Skin of body (tissue), 3 donors: ENCODE measurements at places on chromosomes 2 and 18. TPM values are rescaled to one million over a fixed set of nuclear protein-coding genes. Genes with fewer than 3 reads are reported as not detected.

DNA sequence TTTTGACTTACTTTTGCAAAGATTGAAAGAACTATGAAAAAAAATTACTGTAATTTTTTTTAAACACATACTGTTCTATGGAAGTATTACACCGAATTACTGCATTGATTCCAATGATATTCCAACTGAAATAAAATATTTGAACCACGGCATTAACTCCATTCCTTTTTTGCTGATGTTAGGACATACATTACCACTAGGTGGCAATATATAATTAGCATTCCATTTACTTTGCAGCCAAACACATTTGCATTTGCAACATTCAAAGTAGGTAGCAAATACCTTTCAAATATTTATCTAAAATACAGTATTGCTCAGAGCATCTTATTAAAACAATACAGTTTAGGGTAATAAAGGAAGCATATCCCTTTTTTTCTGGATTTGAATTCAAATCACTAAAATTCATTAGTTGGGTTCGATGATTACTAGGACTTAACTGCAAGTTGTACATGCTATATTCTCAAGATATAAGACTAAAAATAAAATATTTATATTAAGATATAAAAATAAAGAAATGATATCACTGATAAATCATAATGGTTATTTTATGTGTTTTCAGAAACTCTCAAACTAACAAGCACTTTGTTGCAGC lies 31.3 kb downstream of the LANCL1 start:
- peak; percentile 15 for DNase-seq

DNA sequence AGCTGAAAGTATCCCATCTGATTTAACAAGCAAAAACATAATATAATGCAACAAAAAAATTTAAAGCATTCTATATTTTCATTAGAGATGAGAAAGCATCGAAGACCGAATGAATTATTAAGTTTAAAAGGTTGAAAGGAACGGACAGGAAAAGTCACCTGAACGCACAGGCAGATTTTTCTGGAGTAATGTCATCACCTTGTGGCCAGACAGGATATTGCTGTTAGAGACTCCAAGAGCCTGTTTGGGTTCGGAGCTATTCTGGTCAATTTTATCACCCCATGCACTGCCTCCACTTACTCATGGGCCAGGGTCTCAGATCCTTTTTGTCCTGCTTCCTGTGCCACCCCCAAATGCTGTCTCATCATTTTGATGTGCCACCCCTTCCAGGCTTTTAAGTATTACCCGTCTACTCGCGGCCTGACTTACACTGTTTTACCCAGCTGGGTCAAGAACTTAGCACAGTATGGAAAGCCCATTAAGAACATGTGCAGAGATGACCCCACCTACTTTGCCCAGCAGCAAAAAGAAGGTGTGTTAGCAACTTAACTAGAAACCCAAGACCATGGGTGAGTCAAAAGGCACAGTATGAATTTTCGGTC lies 27.3 kb downstream of the GKN2 start:
- DNase-seq, result peak; percentile 11

GRCh38 chr2:213991453-213992108 lies 419.3 kb upstream of the VWC2L start:
- DNase-seq, result no peak

DNA sequence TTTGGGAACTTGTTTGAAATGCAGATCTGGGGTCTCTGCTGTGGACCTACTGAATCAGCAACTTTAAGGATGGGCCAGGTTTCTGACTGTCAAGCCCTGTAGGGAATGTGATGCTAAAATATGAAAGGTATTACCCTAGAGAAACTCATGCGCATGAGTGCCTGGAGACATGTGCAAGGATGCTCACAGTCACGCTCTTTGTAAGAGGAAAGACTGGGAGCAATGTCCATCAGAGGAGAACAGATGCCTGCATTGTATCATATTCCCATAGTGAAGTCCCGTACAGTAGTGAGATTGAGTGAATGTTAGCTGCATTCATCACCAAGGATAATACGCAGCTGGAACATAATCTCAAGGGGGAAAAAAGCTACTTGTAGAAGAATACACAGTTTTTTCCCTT lies 14.1 kb downstream of the ZNF407 start:
- no peak for DNase-seq

GRCh38 chr2:191933307-191934105 lies 86.6 kb upstream of the CAVIN2 start:
- DNase-seq, result no peak

- DNase-seq, result peak; percentile 24
Observed at GRCh38 chr2:220076734-220077133, 449.3 kb downstream of the SLC4A3 start.

DNA sequence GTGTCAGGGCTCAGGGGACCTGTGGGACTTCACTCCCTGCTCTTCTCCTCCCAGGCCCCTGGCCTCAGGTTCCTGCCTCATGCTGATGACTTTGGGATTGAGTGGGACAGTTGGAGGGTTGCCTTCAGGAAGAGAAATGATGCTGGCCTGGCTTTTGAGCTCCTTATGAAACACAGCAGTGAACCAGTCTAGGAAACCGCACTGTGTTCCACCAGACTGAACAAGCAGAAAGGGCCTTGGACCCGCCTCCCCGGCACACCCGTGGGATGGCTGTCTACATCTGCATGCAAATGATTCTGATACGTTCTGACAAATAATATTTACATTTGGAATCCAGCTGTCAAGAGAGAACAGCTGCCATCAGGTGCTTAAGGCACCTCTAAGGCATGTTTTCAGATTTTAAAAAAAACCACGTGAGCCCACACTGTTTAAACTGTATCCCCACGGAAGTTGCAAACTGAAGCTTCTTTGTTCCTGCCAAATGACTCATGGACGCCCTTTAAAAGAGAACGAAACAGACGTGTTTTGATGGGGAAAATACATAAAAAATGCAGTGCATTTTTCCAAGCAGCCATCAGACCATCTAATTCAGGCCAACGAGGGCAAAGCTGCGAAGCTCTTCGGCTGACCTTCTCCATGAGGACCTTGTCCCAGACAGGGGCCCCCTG lies 27.6 kb upstream of the ASAP2 start:
- DNase-seq, result peak; percentile 75

DNA sequence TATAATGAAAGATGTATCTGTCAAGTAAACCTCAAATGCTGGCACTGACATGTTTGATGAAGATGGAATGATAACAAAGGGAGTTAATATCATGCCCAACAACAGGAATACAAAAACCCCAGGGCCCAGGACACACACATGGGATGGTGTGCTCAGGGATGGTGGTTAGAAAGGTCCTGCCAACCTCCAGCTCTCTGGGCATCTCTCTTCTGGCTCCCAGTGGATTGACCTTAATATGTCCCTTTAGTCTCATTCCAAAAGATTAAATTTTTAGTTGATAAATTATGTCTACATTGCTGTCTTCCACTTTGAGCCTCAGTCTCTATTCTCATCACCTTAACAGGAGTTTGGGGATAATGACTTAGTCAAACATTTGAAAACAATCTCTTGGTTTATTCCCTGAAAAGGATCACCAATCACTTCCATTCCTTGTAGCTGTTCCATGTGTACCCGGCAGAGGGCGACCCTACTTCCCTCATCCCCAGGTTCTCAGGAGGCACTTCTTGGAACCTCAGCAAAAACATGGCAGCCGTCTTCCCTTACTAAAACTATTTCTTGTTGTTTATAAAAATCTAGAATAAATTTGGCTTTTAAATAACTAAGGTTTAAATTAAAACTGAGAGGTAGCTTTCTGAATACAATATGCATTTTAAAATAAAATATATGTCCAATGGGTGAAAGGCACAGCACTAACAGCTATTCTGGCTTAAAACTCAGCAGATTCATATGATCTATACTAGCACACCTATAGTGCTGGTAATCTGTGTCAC lies 29.6 kb downstream of the MCEE start:
- DNase-seq, result no peak

- DNase-seq, result no peak
Observed at GRCh38 chr2:157024129-157024528, 233.4 kb upstream of the GALNT5 start.

GRCh38 chr18:46567196-46567595 lies 89.8 kb downstream of the LOXHD1 start:
- DNase-seq, result no peak

DNA sequence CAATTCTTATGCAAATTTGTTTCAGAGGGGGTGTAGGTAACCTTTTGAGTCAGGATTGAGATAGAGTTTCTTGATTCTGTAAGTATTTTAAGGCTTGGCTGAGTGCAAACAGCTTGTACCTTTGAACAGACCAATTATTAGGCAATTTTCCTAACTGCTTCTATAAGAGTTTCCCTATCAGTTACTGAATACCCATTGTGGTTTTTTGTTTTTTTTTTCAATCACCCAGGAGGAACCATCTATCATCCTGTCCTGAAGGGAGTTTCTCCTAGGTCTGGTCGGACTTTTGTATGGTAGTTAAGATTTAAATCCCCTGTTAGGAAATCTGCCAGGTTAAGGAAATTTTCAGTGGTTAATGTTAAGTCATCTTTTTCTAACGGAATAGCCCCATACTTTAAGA lies 319.4 kb upstream of the SLC39A10 start:
- DNase-seq, result no peak

- DNase-seq, result no peak
Observed at GRCh38 chr2:96895746-96896651, 26.1 kb upstream of the SEMA4C start.

Gene CACNB4
- total RNA-seq, result 16.3 TPM

Gene NT5C1B
- total RNA-seq, result not detected

Gene CPLX4
- not detected for total RNA-seq
